Hematopoietic multipotent progenitor cell treated with erythropoietin and hydrocortisone succinate and interleukin-3 and kit ligand, for 8 days (in vitro differentiated cells): ENCODE measurements at places on chromosomes 7 and 10.

GRCh38 chr7:87361320-87361719 lies 15.9 kb downstream of the CROT start:
- no peak for DNase-seq

- no peak for DNase-seq
These were observed 112.4 kb downstream of the CCSER2 start for GRCh38 chr10:84440781-84441180.

GRCh38 chr10:32143302-32143847 lies 87.2 kb upstream of the KIF5B start:
- DNase-seq = no peak

GRCh38 chr10:116756277-116756676 lies 13.9 kb upstream of the HSPA12A start:
- no peak for DNase-seq

DNA sequence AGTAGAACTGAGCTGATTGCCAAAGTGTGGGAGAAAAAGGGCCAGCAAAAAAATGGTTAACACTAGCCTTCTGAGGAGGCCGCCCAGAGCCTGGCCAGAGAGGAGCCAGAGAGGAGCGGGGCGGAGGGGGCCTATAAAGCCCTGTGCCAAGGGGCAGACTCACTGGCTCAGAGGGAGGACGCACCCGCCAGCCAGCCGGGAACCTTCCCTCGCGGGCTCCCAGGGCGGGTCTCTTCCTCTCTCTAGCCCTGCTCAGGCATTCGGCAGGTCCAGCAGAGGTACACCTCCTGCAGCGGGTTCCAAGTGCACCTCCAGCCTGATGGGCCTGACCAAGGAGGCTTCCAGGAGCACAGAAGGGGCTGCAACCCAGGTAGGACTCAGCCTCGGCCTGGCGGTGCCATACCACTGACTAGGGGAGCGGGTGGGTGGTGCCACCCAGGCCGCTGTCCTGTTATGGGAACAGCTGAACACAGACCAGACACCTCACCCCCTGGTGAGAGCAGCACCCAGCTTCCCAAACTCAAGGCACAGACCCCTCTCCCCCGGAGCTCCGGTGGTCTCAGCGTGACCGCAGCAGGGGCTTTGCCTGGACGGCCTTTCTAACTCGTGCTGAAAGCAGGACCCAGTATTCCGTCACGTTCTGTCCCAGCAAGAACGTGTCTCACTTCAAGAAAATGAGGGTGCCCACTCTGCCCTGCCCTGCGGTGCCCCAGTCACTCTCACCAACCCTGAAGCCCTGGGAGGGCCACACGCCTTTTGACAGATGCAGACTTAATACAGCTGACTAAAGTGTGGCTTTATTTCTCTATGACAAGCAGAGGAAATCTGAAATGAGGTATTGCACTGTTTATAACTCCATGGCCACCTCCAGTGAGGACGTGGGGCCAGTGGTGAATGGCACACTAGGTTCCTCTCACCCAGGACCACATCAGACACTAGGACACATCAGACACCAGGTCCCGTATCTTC lies at the start of gene GPER1:
GPER1 (plus strand) TSS at position 162 of the 969 bp plus-strand sequence. CDS start 3,616 bp downstream, outside the sequence.
- peak; percentile 7 for DNase-seq

- no peak for DNase-seq
These were observed 11.8 kb upstream of the RRP12 start for GRCh38 chr10:97412891-97413304.

DNA sequence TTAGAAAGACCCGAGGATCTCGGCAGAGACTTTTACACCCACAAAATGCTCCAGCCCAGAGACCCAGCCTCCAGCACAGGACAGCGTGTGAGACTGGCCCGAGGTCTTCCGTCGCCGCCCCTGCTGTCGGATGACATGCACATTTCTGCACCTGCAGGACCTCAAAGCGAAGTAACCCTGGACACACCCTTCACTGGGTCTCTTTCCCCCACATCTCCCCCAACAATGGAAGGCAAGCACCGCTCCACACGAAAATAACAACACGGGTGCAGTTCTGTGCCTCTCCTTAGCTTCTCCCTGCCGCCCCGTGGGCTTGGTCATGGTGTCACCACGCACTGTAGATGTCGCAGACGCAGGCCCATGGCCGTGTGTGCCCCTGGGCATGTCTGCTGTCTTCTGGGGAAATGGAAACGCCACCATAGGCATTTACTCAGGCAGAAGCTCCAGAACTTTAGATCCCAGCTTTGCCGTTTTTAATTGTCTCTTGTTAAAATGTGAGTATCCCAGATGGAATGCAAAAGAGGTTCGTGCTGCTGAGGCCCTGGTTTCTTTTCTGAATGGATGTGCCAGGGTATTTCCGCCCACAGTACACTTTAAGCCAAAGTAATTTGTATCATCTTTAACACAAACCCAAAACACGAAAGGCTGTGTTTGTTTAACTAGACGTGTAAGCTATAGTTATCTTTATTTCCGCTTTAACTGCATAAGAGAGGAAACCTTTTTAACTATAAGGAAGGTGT lies 237.9 kb downstream of the MGMT start:
- DNase-seq = no peak

DNA sequence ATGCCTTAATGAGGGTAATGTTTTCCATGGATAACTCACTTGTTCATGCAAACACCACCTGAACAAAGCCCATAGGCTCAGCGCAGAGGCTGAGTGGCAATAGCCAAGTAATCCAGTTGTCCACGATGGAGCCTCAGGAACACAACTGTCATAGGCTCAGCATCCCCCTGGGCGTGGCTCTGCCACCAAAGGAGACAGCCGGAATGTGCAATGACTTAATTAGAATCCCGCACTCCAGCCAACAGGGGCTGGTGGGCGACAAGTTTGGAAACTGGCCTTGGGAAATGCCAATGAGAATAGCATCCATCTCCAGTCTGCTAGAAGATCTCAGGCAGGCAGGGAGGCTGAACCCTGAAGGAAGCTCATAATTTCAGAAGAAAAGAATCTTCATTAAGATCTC lies 411.7 kb upstream of the NRP1 start:
- no peak for DNase-seq

DNA sequence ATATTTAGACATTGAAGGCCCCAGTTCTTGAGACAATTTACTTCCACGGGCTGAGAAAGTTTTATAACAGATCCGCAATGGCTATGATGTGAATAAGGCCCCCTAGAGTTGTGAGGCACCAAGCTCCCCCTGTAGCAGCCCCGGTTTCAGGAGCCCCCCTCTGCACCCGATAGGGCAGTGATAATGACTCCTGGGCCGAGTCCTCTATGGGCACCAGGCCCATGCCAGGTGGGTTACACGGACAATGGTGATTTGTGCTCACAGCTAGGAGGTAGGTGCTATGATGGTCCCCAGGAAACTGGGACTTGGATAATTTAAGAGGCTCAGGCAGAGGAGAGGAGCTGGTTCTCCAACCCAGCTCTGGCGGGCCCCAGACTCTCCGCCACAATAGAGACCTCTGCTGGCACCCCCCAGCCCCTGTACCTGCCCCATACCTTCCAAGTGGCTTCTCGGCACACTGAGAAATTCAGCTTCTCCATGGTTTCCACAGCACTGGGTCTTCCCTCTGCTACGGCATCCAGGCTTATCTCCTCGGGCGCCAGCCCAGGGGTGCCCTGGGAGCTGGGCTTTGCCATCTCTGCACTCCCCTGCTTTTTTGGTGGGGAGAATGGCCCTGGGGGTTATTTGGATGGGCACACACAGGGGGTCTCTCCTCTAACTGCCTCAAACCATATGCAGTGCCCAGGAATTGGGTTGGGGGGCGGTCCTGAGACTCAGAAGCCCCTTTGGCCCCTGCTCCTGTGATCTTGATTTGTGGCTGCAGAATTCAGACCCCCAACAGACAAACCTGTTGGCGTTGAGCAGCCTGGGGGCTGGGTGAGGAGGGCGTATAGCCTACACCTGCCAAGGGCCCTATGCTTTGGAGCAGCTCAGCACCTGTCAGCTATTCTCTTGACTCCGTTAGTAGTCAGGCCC lies 12.2 kb upstream of the KCP start:
- DNase-seq = no peak

DNA sequence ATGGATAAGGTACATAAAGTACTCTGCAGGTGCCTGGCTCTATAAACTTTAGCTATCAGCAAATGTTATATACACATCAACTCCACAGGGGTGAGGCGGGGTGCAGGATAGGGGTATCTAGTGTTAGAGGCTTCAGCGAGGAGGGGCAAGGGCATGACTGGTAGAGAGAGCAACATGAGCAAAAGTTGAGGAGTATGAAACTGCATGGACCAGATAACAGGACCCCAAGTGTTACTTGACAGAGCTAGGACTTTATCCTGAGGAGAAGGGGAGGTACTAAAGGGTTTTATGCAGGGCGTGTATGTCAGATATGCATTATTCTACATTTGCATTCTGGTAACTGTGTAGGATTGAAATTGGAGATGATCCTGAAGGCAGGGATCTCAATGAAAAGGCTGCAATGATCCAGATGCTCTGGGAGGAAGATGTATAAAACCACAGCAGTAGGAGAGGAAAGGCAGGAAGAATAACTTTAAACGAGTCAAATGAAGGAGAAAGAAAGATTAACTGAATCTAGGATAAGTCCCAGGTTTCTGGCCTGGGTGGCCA lies 109.8 kb upstream of the FAM133B start:
- DNase-seq = peak; percentile 47

GRCh38 chr7:130890176-130891020 lies 156.4 kb upstream of the KLF14 start:
- DNase-seq = no peak

DNA sequence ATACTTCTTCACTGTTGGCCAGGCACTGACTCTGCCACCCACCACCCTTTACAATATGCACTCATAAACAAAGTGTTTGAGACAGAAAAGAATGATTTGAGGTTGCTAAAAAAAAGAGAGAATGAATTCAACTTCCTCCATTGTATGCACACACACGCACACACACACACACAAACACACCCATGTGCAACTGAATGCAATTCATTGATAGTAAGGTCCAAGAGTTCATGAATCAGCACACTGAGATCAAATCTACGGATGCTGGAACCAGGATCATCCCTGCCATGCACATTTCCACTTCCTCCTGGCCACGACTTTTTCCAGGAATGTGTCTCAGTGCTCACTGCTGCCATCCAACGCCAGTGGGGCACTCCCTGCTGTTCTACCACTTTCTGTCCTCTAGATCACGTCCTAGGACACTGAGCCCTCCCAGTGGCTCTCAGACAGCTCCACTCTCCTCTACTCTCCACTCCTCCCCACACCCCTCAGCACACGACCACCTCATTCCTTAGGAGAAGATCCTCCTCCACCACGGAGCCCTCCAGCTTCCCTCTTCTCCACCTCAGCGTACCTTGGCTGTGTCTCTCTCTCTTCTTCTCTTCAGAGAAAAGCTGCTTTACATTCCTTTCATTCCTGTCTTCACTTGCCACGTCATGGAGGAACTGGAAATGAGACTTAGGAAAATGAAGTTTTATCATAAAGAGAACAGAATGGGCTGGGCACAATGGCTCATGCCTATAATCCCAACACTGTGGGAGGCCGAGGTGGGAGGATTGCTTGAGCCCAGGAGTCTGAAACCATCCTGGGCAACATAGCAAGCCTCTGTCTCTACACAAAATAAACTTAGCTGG lies 12.0 kb upstream of the TMEM213 start:
- no peak for DNase-seq

GRCh38 chr7:16309129-16309528 lies 112.2 kb downstream of the CRPPA start:
- DNase-seq = no peak

GRCh38 chr7:98178762-98179490 lies 32.3 kb upstream of the BHLHA15 start:
- no peak for DNase-seq

GRCh38 chr10:70319824-70320223 lies 36.0 kb upstream of the NPFFR1 start:
- no peak for DNase-seq

GRCh38 chr10:79982362-79982800 lies 33.5 kb upstream of the SFTPD start:
- DNase-seq = no peak

DNA sequence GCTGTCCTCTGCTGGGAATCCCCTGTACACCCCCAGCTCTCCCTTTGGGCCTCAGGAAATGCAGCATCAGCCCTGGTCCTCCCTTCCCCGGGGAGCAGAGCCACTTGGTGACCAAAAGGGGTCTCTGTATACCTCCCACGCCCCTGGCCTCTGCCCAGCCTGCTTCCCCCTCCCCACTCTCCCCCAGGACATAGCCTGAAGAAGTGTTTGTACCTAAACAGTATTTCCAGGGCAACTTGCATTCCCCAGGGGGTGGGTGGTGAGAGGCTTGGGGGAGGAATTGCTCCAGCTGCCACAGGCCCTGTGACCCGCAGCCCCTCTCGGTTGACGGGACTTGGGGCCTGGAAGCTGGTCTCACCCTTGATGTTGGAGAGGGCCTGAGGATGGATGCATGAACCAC lies 39.3 kb downstream of the TMEM270 start:
- DNase-seq = no peak

GRCh38 chr10:78306358-78306757 lies 272.7 kb downstream of the RPS24 start:
- no peak for DNase-seq

DNA sequence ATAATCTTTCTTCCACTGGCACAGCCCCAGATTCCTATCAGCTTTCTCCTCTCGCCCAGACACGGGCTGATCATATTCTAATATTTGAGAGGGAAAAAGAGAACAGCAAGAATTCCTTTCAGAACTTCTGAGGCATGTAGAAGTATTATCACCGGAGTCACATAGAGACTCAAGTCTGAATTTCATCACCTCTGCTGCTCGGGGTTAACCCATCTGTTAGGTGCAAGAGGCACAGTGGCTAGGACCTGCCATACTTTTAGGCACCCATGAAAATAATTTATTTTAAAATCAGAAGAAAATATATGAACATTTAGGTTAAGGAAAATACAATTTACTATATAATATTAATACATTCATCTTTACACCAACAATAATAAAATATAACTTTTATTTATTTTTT lies 21.0 kb downstream of the PANK1 start:
- DNase-seq = no peak

- DNase-seq = no peak
These were observed 94.3 kb upstream of the PDE1C start for GRCh38 chr7:32164341-32164996.

GRCh38 chr7:77415476-77415822 lies 700 bp downstream of the GSAP start:
- DNase-seq = peak; percentile 27

DNA sequence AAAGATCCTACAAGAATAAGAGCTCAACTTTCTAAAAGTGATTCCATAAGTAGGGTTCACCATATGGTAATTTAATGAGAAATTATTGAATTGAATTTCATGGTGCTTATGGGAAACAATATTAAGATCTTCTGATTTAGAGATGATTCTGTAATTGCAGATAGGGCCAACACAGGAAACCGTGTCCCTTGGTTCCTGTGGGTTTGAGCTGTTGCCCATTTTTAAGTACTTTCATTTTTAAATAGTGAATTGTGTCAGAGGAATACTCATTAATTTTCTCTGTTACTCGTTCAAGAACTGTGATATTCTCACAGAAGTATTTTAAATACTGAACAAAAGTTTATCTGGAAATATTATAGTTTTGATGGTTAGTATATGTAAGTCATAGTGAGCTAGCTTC lies 129.2 kb downstream of the SRI start:
- no peak for DNase-seq

DNA sequence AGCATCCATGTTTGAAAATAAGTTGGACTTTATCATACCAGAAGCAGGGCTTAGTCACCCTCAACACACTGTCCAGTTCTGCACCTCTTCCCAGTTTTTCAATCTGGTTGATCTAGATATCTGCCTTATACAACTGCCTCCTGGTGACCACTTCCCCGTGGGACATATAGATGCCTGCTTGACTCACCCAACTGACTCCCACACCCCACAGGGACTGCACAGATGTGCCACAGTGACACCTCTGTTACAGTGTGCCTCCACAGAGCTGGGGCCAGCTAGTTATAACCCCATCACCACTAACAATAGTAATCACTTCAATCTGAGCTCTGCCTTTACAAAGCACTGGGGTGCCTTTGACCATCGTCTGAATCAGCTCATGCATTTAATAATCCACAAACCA lies 82.6 kb upstream of the AOAH start:
- peak; percentile 50 for DNase-seq
